ENCODE measurements at places on chromosomes 16 and 17. TPM values are rescaled to one million over a fixed set of nuclear protein-coding genes. Genes with fewer than 3 reads are reported as not detected.

Gene NOD2
- not detected for total RNA-seq

Gene RAD51D
- total RNA-seq: 14.0 TPM

DNA sequence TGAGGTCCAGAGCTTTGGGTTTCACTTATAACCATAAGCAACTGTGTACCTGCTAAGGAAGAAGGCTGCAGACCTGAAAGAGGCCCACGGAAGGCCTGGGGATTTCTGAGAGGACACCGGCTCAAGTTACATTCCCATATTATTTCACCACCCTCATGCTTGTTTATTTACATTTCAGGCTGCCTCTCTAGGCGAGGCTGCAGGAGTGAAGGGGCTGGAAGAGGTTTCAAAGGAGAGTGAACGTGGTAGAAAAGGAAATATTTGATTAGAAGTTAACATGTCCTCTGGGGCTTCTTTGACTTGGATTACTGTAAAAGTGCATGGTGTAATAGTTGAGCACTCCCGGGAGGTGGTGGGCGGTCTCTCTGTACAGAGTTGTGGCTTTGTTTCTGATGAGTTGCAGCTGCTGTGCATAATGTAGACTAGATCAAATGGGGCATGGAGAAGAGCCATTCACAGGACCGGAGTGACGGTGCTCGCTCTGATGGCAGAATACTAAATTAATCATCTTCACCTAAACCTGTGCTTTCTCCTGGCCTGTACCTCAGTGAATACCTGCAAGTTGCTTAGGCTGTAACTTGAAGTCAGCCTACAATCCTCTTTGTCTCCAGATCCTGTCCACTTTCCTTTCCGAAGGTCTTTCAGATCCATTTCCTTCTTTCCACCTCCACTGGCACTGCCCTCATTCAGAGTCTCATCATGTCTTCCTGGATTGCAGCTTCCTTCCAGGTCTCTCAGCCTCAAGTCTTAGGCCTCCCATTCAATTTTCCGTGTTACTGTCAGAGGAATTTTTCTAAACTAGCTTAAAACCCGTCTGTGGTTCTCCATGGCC lies 1.9 kb upstream of the CPD start:
- peaks cover 17% of the 10 kb centered on the region for H3K4me1 ChIP-seq
- H3K4me3 ChIP-seq: no peak overlapping the region
- H3K27ac ChIP-seq: no peak overlapping the region
- peak; percentile 70 for DNase-seq
- H3K27me3 ChIP-seq: no peaks in the 10 kb centered on the region

DNA sequence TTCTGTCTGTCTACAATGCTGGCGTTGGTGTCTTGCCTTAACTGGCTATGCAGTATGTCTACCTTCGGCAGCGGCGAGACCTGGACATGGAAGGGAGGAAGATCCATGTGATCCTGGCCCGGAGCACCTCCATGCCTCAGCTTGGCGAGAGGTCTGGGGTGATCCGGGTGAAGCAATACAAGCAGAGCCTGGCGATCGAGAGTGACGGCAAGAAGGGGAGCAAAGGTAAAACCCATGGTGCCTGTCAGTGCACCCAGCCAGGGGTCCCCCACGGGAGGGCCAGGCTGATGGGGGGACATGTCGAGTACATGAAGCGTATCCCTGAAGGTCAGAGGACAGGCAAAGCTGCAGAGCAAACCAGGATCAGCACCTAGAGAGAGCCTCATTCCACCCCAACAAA lies 22.8 kb downstream of the PCTP start:
- H3K4me3 ChIP-seq: no peak overlapping the region
- DNase-seq: no peak
- no peaks in the 10 kb centered on the region for H3K27me3 ChIP-seq
- H3K36me3 ChIP-seq: peaks cover 3% of the 10 kb centered on the region

- no peaks in the 10 kb centered on the region for H3K36me3 ChIP-seq
- H3K4me3 ChIP-seq: no peak overlapping the region
- no peaks in the 10 kb centered on the region for H3K4me1 ChIP-seq
- no peak for DNase-seq
Observed at GRCh38 chr17:72898725-72899124, 193.8 kb downstream of the SLC39A11 start.

Gene TSC2
- total RNA-seq: 94.6 TPM

- no peaks in the 10 kb centered on the region for H3K36me3 ChIP-seq
- peaks cover 6% of the 10 kb centered on the region for H3K4me1 ChIP-seq
- H3K27me3 ChIP-seq: no peaks in the 10 kb centered on the region
- H3K27ac ChIP-seq: peak within 1 kb of the TSS; percentile 66
- peak within 1 kb of the TSS; percentile 91 for H3K4me3 ChIP-seq
- DNase-seq: peak; percentile 36
Observed at GRCh38 chr17:32006957-32007462, at the start of gene LRRC37B. LRRC37B (plus strand) TSS chr17:32007383; CDS start chr17:32021393, 14,010 bp downstream.

Gene KRT39
- not detected for total RNA-seq

Gene SLC5A11
- not detected for total RNA-seq

DNA sequence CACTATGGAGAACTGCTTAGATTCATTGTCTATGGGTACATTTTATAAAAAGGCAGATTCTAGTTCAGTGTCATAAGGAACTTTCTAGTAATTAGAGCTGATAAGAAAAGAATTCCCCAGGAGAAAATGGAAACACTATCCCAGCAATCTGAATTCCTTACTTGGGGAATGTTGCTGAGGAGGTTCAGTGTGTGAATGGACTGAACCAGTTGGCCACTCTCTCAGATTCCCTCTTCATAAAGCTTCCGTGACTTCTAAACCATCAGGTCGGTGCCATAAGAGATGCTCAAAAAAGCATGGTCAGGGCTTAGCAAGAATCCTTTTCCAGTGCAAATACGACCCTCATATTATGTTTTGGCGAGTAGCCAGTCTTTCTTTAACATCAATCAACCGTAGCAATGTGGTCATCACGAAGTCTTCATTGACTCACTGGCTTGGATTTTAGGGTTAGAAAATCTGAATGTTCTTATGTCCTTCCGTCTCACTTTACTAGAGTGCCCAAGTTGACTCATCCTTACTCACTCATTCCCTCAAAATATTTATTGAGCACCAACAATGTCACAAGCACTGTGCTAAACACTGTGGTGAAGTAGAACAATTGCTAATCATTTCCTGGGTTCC lies 102.7 kb upstream of the HLF start:
- H3K4me3 ChIP-seq: no peak overlapping the region
- peak; percentile 94 for DNase-seq
- H3K27me3 ChIP-seq: no peaks in the 10 kb centered on the region
